ENCODE measurements at places on chromosomes 5 and 9.

- no peaks in the 10 kb centered on the region for H3K4me1 ChIP-seq
- DNase-seq, result no peak
- H3K36me3 ChIP-seq, result no peaks in the 10 kb centered on the region
Measured at GRCh38 chr5:9192266-9192665, 353.6 kb downstream of the SEMA5A start.

DNA sequence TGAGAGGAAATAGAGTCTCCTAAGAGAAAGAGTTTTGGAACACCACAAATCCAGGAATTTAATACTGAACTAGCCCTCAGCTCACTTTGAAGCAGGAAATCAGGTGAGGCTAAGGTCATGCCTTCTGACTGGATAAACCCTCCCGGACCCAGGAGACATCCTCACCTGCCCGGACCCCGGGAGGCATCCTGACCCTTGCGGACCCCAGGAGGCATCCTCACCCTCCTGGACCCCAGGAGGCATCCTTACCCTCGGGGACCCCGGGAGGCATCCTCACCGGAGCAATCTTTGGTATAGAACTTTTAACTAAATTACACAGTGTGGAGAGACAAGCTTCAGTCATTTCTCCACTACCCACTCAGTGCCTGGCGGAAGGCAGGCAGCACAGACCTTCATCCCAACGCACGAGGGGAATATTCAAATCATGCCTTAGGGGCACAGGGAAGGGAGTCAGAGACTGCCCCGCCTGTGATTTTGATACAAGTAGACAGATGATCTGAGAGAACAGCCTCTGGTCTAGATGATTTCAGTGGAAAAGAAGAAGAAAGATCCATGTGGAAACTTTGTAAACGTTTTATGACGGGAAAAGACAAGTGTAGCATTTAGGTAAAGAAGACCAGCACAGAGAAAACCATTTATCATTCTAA lies 21.3 kb downstream of the STXBP1 start:
- H3K4me3 ChIP-seq, result no peak overlapping the region
- H3K27ac ChIP-seq, result no peak overlapping the region

DNA sequence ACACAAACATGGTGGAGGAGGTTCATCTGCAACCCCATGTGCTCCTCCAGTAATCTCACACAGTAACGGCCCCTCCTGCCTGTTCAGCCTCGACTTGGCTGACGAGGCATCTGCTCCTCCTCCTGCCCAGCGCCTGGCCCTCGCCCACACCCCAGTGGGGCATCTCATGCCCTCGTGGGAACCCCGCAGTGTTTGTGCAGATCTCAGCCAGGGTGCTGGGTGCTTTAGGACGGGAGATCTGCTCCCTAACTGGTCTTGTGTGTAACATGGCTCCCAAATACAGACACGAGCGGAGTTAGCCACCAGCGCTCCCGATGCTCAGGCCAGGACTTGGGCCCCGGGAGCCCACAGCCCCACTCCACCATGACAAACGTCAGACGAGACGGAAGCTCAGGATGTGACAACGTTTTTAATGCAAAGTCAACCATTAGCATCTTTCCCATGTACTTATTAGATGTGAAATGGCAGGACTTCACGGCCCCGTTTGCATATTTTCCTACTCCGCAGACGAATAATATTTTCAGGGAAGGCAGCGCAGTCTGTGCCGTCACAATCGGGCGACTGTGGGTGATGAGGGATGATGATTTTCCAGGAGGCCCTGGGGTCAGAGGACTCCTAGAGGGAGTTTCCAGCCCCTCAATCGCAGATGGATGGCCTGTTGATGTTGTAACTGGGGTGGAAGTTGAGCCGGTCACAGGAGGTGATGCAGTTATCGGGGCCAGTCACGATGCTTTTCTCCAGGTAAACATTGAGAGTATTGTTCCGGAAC lies 5.5 kb upstream of the MRPS2 start:
- no peaks in the 10 kb centered on the region for H3K36me3 ChIP-seq
- DNase-seq, result no peak
- no peak overlapping the region for H3K27ac ChIP-seq
- peaks cover 6% of the 10 kb centered on the region for H3K4me1 ChIP-seq
- H3K27me3 ChIP-seq, result no peaks in the 10 kb centered on the region

DNA sequence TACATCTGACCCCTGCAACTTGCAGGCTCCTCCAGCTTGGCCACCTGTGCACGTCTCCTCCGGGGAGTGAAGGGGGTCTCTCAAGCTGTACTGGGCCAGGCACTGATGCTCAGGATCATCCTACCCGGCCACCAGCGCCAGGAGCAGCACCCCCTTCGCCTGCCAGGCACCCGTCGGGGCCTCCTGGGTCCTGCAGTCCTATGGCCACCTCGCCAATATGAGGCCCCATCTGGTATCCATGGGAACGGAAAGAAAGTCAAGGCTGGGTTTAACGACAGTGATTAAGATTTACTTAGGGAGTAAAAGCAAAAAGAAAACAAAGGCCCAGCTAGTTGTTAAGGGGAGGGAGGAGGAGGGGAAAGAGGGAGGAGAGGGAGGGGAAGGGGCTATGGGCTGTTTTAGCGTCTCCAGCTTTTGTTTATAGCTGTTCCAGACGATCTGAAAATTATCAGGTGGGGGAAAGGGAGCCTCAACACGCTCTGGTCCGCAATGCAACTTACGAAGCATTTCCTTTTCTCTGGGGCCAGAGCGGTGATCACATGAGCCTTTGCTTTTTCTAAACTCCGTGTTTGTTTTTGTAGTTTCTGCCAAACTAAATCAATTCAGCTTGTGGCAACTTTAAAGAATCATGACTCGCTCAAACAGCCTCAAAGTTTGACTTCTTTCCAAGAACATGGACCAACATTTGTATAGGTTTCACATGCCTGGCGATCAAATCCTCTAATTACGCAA lies 132.4 kb downstream of the ROR2 start:
- no peaks in the 10 kb centered on the region for H3K4me1 ChIP-seq
- H3K27me3 ChIP-seq, result peaks cover 7% of the 10 kb centered on the region
- no peak overlapping the region for H3K4me3 ChIP-seq
- DNase-seq, result no peak
- H3K27ac ChIP-seq, result no peak overlapping the region

GRCh38 chr9:133067006-133067405 lies 5.2 kb downstream of the CEL start:
- H3K4me1 ChIP-seq, result no peaks in the 10 kb centered on the region
- no peaks in the 10 kb centered on the region for H3K27me3 ChIP-seq
- H3K27ac ChIP-seq, result no peak overlapping the region
- no peaks in the 10 kb centered on the region for H3K36me3 ChIP-seq
- no peak for DNase-seq
- no peak overlapping the region for H3K4me3 ChIP-seq

DNA sequence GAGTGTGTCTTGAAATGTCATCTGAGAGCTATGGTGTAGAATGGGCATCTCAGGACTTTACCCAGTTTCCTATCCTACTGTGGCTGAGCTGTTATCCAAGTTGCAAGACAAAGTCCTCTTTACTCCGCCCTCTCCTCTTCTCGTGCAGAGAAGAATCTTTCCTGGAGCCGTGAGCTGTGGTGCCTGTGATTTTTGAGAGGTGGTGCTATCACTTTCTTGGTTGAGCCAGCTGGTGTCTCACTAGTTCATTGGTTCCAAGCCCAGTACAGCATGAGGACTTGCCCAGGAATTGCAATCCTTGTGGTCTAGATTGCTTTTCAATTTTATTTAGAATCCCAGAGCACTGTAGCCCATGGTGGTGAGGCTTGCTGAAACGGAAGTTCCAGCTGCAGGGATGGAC lies 2300.3 kb downstream of the MAT2B start:
- H3K27me3 ChIP-seq, result no peaks in the 10 kb centered on the region
- H3K4me1 ChIP-seq, result no peaks in the 10 kb centered on the region
- DNase-seq, result no peak
- H3K36me3 ChIP-seq, result no peaks in the 10 kb centered on the region
